ENCODE measurements at places on chromosomes 11 and 22.
A peak's percentile ranks its signal among the peaks of the same experiment; 100 is the strongest.

- no peak for DNase-seq
Observed at GRCh38 chr11:61914471-61915171, 2.7 kb downstream of the RAB3IL1 start.

DNA sequence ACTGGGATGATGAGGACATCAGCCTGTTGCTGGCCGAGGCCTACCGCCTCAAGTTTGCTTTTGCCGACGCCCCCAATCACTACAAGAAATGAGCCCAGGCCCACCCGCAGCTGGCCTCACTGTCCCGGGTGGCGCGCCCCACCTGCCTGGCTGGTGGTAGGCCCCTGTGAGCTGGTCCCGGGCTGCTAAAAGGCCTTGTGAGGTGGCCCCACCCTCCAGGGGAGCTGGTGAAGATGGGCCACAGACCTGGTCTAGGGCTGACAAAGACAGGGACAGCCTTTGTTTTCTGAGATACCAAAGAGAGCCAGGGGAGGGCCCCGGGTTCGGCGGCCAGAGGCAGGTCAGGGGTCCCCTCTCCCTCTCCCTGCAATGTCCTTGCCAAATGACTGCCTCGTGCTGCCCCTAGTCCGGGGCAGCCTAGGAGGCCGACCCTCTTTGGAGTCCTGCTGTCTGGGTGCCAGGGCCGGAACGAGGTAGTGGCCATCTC is 411.1 kb downstream of the TBC1D22A start:
- peak; percentile 11 for DNase-seq

DNA sequence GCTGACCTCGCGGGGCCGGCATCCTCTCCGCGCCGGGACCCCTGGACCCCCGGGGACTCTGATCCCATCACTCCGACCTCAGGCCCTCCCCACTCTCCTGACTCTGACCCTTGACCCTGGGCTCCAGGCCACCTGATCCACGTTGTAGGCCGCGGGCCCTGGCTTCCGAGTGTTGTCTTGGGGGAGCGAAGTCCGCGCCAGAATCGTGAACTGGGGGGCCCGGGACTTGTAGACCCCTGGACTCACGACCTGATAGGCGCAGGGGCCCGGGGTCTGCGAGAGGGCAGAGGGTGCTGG is 716 bp upstream of the TYMP start:
- no peak for DNase-seq

- no peak for DNase-seq
Observed at GRCh38 chr11:22459048-22459447, 120.9 kb downstream of the SLC17A6 start.
